ENCODE measurements at places on chromosomes 5 and 9. TPM values are rescaled to one million over a fixed set of nuclear protein-coding genes. Genes with fewer than 3 reads are reported as not detected.

GRCh38 chr5:179196405-179197079, 136.4 kb downstream of the ZNF354C start:
- no peak for DNase-seq

Gene HK3
- polyA plus RNA-seq, result 2.0 TPM

DNA sequence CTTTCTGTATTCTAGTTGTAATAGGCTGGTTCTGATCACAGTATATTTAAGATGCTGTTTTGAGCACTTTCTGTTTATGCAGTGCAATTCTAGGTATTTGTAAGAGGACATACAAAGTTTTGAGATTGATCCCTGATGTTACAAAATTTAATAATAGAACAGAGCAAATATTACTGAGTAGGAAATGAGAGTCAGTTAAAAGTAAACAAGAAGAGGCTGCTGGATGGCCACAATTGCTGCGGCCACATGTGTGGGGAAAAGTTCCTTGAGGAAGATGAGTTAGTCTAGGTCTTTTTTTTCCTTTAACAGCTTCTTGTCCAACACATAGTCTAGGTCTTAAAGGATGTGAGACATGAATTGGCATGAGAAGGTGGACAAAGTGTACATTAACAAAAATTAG, 11.3 kb downstream of the EHMT1 start:
- DNase-seq, result no peak

- DNase-seq, result no peak
Measured at GRCh38 chr5:147112899-147113298, 121.9 kb upstream of the STK32A start.

GRCh38 chr5:143085319-143085917, 315.2 kb downstream of the ARHGAP26 start:
- DNase-seq, result no peak

DNA sequence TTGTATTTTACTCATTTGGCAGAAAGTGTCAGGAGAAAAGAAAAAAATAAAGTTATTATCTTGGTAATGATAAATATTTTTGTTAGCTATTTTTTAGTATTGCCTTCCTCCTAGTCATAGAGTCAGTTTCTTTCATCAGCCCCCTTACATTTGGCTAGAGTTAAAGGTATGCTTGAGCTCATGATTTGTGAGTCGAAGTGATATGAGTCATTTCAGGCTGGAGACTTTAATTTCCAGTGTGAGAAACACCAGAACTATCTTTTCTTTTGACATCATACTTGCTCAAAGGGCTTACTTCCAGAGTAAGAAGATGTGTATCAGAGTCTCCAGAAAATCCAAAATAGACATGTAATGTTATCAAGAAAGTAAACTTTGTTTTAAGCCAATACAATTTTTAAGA, 746.7 kb upstream of the TYRP1 start:
- no peak for DNase-seq

Gene FAM200C
- 5.3 TPM for polyA plus RNA-seq

GRCh38 chr5:177958696-177959095, 37.3 kb downstream of the PROP1 start:
- DNase-seq, result no peak

GRCh38 chr5:92313385-92313784, 930.3 kb upstream of the ARRDC3 start:
- no peak for DNase-seq

GRCh38 chr9:134065612-134066419, 2.0 kb downstream of the BRD3 start:
- peak; percentile 23 for DNase-seq

GRCh38 chr9:83521411-83521810, 16.8 kb downstream of the FRMD3 start:
- no peak for DNase-seq

DNA sequence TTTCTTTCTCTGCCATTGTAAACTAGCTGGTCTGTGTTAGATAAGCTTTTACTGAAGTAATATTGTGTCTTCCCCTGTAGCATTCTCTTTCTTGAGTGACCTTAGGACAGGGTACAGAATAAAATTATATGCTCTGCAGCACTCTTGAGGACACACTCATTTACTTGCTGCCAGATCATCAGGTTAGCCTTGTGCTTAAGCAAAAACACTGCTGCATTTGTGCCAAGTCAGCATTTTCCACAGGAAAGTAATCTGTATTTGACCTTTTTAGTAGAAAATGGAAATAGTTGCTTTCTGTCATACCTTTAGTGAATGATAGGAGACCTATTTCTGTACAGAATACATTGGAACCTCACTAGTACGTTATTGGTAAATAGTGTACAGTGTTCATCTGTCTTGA, 54.2 kb downstream of the LMNB1 start:
- peak; percentile 38 for DNase-seq

Gene PTGES
- polyA plus RNA-seq, result 8.1 TPM

Measured in kidney (tissue), 22 donors.